Temporal lobe (tissue), 4 donors: ENCODE measurements at places on chromosomes 11 and 22. TPM values are rescaled to one million over a fixed set of nuclear protein-coding genes. Genes with fewer than 3 reads are reported as not detected.

Gene DDTL
- not detected for total RNA-seq

Gene ISX
- total RNA-seq: not detected

Gene CHST1
- total RNA-seq: 12.5 TPM

Gene BBOX1
- total RNA-seq: 4.2 TPM

Gene ANKK1
- total RNA-seq: not detected

Gene C11orf65
- total RNA-seq: 0.49 TPM

Gene SC5D
- total RNA-seq: 131 TPM

Gene CRACR2B
- under 0.01 TPM for total RNA-seq

Gene CCDC15
- total RNA-seq: 2.7 TPM

Gene TNRC6B
- total RNA-seq: 32.9 TPM

Gene TRPM5
- total RNA-seq: not detected

Gene PKDREJ
- under 0.01 TPM for total RNA-seq

Gene SCGB2A2
- not detected for total RNA-seq

Gene SSTR3
- total RNA-seq: under 0.01 TPM

Gene MRPL48
- 13.0 TPM for total RNA-seq

Gene CLDN5
- 56.1 TPM for total RNA-seq

Gene SCN2B
- total RNA-seq: 3.0 TPM

Gene SLC22A8
- 2.2 TPM for total RNA-seq

Gene YDJC
- total RNA-seq: 3.9 TPM

Gene GNAZ
- 124 TPM for total RNA-seq

Gene ACRV1
- total RNA-seq: 0.25 TPM

Gene FGF19
- not detected for total RNA-seq

Gene SLC3A2
- 66.9 TPM for total RNA-seq

Gene GLYAT
- total RNA-seq: 0.25 TPM

Gene OR52N4
- 0.25 TPM for total RNA-seq
